ENCODE measurements at places on chromosomes 12 and 14.

- DNase-seq = no peak
These were observed 17.3 kb upstream of the RFLNA start for GRCh38 chr12:124277394-124278241.

DNA sequence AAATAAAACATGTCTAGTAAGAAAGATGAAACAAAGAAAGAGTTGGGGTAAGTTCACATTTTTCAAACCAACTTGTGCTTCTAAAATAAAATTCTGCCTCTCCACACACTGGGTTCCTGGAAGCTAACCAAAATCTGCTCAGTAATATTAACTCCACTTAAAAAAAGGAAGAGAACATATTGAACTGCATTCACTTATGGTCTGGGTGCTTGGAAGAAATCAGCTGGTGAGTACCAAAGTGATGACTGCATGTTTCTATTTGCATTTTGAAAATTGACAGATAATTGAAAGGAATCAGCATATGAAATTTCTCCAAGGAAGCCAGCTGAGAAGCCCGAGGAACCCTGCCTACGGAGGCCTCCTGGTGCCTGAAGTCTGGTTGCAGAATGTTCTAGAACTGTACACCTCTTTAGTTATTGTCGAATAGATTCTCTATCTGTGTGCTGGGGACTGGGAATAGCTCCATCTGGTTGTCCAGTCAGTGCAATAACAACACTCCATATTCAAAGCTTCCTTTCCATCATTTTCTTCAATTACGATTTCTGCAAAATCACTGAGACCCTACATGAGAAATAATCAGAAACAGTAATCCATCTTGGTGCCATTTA, 836.1 kb downstream of the VRK1 start:
- no peak for DNase-seq

- no peak for DNase-seq
These were observed 115.9 kb upstream of the TMPO start for GRCh38 chr12:98399532-98399931.

GRCh38 chr14:58167057-58167456, 15.0 kb upstream of the ARMH4 start:
- DNase-seq = no peak

- no peak for DNase-seq
These were observed 65.1 kb upstream of the SRSF5 start for GRCh38 chr14:69701857-69702256.

DNA sequence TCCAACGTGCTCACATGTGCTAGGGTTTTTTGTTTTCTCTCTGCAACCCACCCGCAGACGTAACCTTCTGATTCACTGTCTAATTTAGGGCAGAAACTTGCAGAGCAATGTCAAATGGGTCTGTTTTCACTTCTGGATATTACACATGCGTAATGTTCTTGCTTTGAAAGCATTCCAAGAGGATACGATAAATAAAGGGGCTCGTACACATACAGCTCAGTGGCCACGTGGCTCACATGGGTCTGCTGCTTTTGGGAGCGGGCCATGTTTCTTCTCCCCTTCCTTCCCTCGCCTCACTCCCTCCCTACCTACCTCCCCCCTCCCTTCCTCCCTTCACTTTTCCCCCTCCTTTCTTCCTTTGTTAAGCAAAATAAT, 23.4 kb downstream of the CACNA1C start:
- DNase-seq = no peak

DNA sequence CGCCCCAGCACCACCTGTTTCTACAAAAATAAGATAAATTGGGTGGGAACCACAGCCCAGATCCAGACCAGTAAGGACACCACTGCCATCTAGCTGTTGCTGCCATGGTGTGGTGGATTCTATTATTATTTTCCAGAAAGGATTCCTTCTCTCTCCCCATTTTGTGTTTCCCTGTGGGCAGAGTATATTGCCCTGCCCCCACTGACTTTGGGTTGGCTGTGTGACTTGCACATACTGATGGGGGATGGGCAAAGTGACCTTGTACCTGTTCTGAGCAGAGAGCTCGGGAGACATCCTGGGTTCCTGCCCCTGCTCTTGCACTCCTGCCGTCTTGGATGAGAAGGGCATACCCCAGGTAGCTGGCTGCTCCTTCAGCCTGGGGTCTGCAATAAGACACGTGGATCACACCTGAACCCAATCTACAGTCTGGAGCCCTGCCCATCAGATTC, 24.3 kb downstream of the MOAP1 start:
- no peak for DNase-seq

- no peak for DNase-seq
These were observed at the start of gene GPR84 for GRCh38 chr12:54364413-54364812. GPR84 (minus strand) TSS chr12:54364486; CDS start chr12:54363851, 635 bp downstream.

- DNase-seq = no peak
These were observed 165.4 kb upstream of the PWP1 start for GRCh38 chr12:107519906-107520859.

GRCh38 chr14:62329427-62329826, 567.2 kb downstream of the SNAPC1 start:
- peak; percentile 61 for DNase-seq

GRCh38 chr12:92612611-92613010, 90.2 kb upstream of the PLEKHG7 start:
- no peak for DNase-seq

- DNase-seq = no peak
These were observed 34.3 kb upstream of the DICER1 start for GRCh38 chr14:95191445-95192199.

GRCh38 chr12:91931111-91931510, 214.5 kb downstream of the BTG1 start:
- no peak for DNase-seq

- DNase-seq = no peak
These were observed 608 bp downstream of the PTGES3 start for GRCh38 chr12:56687223-56688128.

GRCh38 chr14:23115039-23115731, 3.9 kb downstream of the CEBPE start:
- DNase-seq = peak; percentile 97

DNA sequence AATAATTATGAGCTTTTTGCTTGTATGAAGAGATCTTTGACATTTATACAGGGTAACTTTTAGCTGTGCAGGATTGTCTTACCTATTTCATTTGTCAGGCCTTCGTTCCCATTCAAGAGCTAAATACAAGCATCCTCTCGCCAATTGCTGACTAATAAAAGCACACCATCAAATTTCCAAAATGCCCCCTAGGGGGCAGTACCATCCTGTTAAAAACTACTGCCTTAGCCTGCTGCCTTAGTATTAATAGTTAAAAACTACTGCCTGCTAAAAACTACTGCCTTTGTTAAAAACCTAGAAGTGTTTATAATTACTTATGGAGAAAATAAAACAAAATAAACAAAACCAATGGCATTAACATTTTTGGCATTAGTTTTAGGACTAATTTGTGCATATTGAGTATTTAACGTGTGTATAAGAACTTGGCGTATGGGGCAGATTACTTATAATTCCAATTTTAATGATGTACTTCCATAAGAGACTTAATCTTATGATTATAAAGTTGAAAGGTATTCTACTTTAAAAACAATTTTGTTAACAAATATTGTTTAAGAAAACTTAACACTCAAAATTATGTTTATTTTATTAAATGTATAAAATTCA, 3.0 kb upstream of the IFI27L2 start:
- no peak for DNase-seq

DNA sequence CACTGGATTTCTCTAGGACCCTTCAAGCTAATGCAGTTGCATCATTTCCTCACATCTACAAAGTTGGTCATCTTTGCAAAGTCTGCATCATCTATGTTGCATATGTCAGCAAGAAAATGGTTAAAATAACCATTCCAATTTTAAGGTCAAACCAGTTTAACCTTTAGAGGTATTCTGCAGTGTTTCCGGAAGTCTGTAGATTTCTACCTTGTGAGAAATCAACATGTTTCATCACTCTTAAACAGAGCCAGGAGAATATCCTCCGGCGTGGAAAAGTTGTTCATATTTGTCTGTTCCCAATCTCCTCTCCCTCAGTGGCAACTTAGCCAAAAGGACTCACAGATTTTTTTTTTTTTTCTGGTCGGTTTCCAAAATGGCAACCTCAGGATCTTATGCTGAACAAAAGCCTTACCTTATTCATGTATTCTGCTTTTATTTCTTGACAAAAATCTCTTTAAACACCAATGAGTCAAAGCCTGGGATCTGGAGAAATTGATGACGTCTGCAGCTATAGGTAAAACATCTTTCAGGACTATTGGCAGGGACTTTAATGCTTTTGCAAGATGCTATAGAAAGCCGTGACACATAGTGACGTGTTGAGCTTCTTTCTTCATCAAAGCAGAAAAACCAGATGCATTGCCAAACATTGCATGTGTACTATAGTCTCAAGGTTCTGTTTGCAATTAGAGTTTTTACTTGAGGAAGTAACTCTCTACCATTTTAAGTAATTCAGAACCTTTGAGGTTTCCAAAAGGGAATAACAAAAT, 16.0 kb upstream of the CDK17 start:
- peak; percentile 69 for DNase-seq

- no peak for DNase-seq
These were observed 17.0 kb downstream of the ZDHHC22 start for GRCh38 chr14:77124345-77125280.

DNA sequence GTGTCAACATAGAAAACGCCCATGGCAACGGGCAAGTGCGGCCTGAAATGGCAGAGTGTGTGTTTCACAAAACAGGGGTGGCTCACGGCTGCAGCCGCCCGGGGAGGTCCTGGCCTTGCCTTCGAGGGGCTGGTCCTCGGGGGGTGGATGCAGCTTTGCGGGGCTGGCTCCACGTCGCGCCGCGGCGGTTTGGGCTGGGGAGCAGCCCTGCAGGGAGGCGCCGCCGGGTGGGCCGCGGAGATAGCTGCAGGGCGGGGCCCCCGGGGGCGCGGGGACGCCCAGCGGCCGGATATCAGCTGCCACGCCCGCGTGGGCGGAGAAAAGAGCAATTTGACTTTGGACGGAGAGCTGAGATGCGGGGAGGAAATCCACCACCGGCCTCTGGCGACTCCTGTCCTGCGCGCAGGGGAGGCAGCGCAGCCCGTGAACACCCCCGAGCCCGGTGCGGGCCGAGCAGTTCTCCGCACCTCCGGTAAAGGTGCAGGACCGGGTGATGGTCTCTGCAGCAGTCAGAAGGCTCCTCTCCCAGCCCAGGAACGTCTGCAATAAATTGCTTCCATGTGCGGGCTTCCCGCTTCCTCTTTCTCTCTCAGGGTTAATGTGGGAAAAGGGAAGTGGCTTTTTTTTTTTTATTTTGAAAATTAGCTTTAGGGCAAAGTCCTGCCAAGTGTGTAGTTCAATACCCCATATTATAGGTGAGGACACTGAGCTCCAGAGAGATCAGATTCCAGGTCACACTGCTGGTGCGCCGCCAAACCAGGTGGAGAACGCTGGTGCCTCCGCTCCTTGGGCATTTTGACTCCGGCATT, 110.5 kb downstream of the ARF6 start:
- no peak for DNase-seq

GRCh38 chr12:125189015-125189414, 123.8 kb downstream of the AACS start:
- no peak for DNase-seq

DNA sequence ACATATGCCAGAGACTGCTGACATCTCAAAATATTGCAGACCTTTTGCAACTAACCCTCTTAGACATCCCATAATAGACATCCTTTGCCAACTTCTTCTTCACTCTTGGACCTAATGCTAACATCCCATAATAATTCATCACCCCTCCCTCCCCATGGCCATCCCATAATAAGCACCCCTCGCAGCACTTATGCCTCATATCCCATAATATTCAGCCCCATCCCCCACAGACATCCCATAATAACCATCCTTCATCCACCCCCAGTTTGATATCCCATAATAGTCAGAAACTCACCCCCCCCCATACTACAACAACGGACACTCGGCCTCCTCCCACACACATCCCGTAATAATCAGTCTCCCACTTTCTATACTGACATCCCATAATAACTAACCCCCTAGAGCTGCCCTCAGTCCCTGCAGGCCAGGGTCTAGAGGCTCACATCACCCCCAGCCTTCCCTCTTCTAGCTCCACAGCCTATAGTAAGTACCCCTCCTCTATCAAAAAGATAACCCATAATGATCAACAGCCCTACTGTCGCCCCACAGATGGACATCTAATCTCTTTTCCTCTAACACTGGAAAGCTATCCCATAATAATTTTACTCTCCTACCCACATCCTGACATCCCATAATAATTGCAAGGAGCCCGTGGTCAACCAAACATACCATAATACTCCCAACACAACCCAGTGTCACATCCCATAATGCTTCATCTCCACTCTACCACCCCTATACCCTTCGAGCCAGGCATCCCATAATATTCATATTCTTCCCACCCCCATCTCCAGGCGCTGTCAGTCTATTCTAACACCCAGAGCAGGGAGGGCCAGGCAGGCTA, 792 bp upstream of the CHD4 start:
- DNase-seq = no peak

GRCh38 chr14:55689981-55690871, 110.2 kb downstream of the KTN1 start:
- DNase-seq = no peak

DNA sequence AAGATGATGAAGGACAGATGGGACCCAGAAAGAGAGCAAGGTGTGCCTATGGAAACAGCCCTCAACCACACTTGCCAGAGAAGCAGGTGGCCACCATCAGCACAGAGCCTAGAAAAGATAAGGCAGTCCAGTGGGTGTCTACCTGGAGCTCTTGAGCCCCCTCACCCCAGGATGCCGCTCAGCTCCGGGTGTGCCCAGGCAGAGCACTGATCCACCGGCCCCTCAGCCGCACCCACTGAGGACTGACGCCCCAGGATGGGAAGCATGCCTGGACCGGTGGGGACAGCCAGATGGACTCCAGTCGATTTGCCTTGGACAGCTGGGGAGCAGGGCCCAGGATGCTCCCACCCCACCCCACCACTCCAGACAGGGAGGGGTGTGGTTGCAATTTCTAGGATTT, 15.1 kb upstream of the ZFP36L1 start:
- no peak for DNase-seq

DNA sequence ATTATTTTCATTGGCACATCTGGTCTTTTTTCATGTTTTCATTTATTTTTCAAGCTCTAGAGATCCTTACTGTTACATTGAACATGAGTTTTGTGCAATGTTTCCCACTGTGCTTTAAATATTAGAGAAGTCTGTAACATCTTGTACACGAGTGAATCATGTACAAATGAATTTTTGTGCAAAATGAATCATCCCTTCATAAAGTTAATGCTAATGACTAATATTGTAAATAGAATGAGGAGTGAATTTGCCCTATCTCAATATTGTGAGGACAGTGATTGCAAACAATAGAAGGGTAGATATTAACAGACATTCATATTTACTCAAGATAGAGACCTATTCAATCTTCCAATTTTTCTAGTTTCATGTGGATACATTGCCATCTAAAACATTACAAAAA, 463.3 kb upstream of the FOXG1 start:
- no peak for DNase-seq

- no peak for DNase-seq
These were observed 581.7 kb downstream of the DIO2 start for GRCh38 chr14:79629411-79630287.

DNA sequence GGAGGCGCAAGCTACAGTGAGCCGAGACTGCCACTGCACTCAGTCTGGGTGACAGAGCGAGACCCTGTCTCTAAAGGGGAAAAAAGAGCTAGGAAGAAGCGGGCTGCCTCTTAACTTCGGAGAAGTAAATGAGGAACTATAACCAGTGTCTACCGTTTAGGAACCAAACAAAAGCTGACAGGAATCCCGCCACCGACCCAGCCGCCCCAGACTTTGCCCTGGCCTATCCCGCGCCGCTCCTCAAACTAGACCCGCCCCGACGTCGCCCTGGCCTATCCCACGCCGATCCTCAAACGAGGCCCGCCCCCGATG, 568 bp upstream of the SIVA1 start:
- no peak for DNase-seq

- DNase-seq = no peak
These were observed 86.8 kb upstream of the HIF1A start for GRCh38 chr14:61608245-61609165.

Measured in AG04449 (cell line).